ENCODE measurements at places on chromosomes 11 and 22. TPM values are rescaled to one million over a fixed set of nuclear protein-coding genes. Genes with fewer than 3 reads are reported as not detected.

DNA sequence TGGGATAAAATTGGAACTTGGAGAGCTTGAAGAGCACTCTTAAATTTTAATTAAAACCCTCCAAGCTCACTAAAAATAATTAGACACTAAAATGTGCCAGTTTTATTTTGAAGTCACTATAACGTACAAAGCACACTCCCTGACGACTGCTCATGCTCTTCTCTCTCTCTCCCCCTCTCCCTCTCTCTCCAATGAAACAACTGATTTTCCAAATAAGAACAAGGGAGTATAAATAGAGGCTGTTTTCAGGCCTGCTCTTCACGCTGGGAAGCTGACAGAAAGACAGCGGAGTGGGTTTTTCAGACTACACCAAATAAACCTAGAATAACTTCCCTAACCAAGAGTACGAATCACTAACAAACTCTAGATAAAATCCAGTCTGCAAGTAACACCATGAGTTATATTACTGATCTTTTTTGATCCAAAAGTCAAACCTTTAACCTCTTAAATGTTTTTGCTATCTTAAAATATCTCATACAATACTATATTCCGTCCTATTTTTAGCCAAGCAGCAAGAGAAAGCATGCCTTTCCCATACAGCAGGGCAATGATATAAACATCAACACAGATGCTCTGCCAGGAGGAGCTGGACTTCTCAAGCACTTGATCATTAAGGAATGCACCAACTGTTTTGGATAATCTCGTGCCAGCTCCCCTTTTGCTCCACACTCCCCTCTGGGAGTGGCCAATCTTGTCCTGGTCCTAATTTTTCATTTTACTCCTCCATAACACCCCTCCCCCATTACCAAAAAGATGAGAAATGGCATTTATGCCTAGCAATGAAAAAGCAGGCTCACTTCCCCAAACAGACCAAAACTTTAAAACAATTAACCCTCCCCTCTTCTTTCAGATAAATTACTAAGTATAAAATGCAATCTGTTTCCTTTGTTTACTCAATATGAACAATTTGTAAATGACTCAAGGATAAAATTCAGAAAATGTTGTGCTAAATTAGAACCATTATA is 116.9 kb downstream of the SOX6 start:
- no peak for DNase-seq

GRCh38 chr22:22348815-22349454 is 104.3 kb downstream of the VPREB1 start:
- no peak for DNase-seq

DNA sequence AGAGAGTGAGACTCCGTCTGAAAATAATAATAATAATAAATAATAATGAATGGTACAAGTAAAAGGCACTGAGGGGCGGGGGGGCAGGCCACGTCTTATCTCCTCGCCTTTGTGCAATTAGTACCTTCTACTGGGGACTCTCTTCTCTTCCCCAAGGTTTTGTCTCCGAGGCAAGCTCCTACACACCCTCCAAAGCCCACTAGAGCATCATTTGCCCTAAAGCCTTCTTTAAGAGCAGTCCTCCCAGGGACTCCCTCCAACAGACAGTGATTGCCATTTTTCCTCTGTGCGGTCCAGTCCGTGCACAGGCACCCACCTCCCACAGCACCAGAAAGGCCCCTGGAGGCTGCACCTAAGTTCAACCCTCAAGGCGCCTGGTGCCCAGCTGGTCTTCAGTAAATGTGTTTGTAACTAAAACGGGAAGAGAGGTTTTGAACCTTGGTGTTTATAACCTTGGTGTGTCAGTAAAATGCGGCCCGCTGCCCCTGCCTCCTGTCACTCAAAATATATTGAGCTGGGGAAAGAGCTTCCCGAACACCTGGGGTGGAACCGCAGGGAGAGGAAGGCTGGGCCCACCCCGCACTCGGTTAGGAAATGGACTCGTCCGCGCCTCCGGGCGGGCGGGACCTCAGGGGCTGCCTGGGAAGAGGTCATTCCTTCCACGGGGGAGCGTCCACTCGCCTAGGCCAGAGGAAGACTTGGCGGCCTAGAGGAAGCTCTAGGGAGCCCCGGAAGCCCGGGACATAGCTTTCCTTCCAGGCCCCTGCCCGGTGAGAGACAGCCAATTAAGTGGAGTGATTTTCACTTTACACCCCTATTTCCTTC is 4.7 kb upstream of the KDELR3 start:
- peak; percentile 35 for DNase-seq

DNA sequence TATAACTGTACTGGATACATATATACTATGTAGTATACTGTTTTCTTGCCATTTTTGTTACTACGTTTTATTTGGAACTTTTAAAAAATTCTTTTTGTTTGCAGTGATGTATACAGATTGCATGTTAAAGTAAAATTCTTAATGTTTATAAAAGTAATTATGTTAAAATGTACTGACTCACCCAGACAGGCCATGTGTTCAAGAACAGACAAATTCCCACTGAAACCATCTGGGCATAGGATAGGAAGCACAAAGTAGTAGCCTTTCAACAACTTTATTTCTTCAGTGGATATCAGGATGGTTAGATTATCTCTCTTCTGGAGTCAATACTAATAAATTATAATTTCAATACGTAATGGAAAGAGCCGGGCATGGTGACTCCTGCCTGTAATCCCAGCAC is 19.8 kb downstream of the PRMT3 start:
- DNase-seq, result no peak

DNA sequence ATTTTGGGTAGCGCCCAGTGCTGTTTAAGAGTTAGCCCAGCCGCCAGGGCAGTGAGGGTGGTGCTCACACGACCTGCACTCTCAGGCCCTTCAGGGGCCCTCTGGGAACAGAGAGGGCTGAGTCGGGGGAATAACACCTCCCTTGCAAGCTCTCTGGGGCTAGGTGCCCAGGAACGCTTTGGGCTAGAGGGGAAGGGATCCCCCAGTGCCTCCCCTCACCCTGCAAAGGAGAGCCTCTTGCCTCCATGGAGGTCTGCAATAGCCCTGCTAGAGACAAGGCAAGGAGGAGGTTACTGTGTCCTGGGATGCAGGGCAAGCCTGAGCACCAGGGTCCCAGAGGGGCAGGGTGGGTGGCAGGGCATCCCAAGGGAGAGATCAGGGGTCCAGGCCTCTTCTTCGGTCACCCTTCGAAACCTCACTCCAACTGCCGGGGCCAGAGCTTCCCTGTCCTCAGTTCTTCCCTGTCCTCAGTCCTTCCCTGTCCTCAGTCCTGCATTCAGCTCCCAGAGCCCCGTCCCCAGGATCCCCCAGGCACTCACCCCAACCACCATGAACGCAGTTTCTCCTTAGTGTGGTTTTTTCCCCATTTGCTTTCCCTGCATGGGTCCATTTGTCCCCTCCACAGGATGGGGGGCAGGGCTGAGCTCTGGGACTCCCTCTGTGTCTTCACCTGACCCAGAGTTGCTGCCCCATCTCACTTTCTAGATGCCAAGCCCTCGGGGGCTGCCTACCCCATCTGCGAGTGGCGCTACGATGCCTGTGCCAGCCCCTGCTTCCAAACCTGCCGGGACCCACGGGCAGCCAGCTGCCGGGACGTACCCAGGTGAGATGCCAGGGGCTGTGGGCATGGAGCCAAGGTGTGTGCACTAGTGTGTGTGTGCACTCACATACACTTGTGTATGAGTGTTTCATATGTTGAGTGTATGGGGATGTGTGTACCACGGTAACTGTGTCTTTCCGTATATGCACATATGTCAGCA is 60.8 kb downstream of the OTOG start:
- DNase-seq, result peak; percentile 13

GRCh38 chr22:23053051-23053707 is 17.1 kb upstream of the GNAZ start:
- no peak for DNase-seq

DEUP1 gene
- total RNA-seq, result 0.29 TPM

UCP3 gene
- 0.66 TPM for total RNA-seq

IPO7 gene
- total RNA-seq, result 103 TPM

GGTLC2 gene
- total RNA-seq, result not detected

Data from colonic mucosa (tissue), 4 donors.